ENCODE measurements at places on chromosomes 12 and 14. TPM values are rescaled to one million over a fixed set of nuclear protein-coding genes. Genes with fewer than 3 reads are reported as not detected.
A peak's percentile ranks its signal among the peaks of the same experiment; 100 is the strongest.

The DACT1 gene
- total RNA-seq = 4.5 TPM

The OTX2 gene
- not detected for total RNA-seq

The C1R gene
- total RNA-seq = 104 TPM

The LTB4R2 gene
- 27.3 TPM for total RNA-seq

- DNase-seq = no peak
- peak overlapping the region; percentile 6 for H3K27ac ChIP-seq
- no peaks in the 10 kb centered on the region for H3K27me3 ChIP-seq
Measured at GRCh38 chr12:110234755-110235154, 46.3 kb upstream of the ATP2A2 start.

DNA sequence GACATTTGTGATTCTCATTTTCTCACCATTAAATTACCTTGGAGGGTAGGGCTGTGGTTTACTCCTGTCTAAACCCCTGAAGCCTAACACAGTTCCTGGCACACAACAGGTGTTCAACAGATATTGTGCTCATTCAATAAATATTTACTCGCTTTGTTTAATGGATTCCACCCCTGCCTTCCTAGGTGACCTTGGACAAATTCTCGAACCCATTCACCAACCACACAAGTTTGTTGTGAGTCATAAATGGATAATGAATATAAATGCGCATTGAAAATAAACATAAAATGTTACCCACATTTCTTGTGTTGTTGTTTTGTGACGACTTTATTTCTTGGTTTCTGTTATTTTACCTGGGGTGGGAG, 362 bp upstream of the TSFM start:
- no peaks in the 10 kb centered on the region for H3K27me3 ChIP-seq
- no peak overlapping the region for H3K27ac ChIP-seq
- H3K36me3 ChIP-seq = peaks cover 2% of the 10 kb centered on the region
- no peaks in the 10 kb centered on the region for H3K4me1 ChIP-seq
- DNase-seq = no peak

GRCh38 chr14:28240909-28241308, 525.7 kb upstream of the FOXG1 start:
- DNase-seq = no peak
- no peaks in the 10 kb centered on the region for H3K27me3 ChIP-seq
- no peaks in the 10 kb centered on the region for H3K4me1 ChIP-seq
- no peak overlapping the region for H3K4me3 ChIP-seq

GRCh38 chr12:113477171-113477841, 5.6 kb upstream of the LHX5 start:
- no peaks in the 10 kb centered on the region for H3K36me3 ChIP-seq
- no peak overlapping the region for H3K4me3 ChIP-seq

DNA sequence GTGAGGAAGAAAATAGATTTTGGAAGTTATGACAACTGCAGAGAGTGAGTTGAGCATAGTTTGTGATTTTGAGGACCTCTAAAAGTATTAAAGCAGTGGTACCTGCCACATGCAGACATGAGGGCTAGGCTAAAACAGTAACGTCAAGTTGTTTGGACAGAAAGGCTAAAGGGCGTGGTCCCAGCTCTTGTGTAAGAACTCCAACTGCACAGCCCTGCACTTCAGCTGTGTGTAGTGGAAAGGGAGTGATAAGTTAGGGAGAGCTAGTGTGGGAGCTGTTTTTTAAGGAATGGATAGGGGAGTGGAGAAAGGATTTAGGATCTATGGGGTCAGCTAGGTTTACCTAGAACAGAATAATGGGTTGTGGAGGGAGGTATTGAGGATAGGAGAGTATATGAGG, 39.5 kb downstream of the TESPA1 start:
- no peak for DNase-seq
- peaks cover 16% of the 10 kb centered on the region for H3K4me1 ChIP-seq
- H3K36me3 ChIP-seq = no peaks in the 10 kb centered on the region
- no peak overlapping the region for H3K4me3 ChIP-seq
- no peak overlapping the region for H3K27ac ChIP-seq

- no peaks in the 10 kb centered on the region for H3K36me3 ChIP-seq
- DNase-seq = no peak
- H3K4me3 ChIP-seq = no peak overlapping the region
- H3K27ac ChIP-seq = no peak overlapping the region
- H3K4me1 ChIP-seq = no peaks in the 10 kb centered on the region
- H3K27me3 ChIP-seq = no peaks in the 10 kb centered on the region
Measured at GRCh38 chr14:79580414-79580813, 630.9 kb downstream of the DIO2 start.

- no peak overlapping the region for H3K4me3 ChIP-seq
- H3K4me1 ChIP-seq = no peaks in the 10 kb centered on the region
- no peaks in the 10 kb centered on the region for H3K36me3 ChIP-seq
Measured at GRCh38 chr12:103139876-103140275, 182.4 kb downstream of the ASCL1 start.

DNA sequence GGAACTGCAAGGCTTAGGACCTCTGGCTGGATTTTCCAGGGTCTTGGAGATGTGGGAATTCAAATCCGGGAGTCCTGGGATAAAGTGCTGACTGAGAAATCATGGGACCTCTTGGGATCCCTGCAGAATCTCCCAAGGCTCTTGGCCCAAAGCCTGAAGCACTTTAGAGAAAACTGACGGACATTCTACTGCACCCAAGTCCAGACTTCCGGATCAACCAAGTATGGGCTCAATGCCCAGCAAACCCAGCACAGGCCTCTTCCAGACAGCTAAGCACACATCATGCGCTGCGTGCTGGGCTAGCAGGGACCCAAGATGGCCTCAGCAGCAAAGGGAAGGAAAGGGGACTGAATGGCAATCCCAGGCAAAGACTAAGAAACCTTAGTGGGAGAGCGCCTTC, 85.0 kb downstream of the ACTN1 start:
- DNase-seq = no peak
- no peaks in the 10 kb centered on the region for H3K27me3 ChIP-seq
- H3K36me3 ChIP-seq = peaks cover 9% of the 10 kb centered on the region
- H3K27ac ChIP-seq = peak overlapping the region; percentile 3
- no peak overlapping the region for H3K4me3 ChIP-seq

GRCh38 chr12:3032770-3033538, 44.2 kb upstream of the TSPAN9 start:
- no peaks in the 10 kb centered on the region for H3K4me1 ChIP-seq
- no peak overlapping the region for H3K27ac ChIP-seq
- H3K27me3 ChIP-seq = no peaks in the 10 kb centered on the region
- DNase-seq = no peak

- no peaks in the 10 kb centered on the region for H3K27me3 ChIP-seq
- no peak for DNase-seq
- no peak overlapping the region for H3K4me3 ChIP-seq
- no peaks in the 10 kb centered on the region for H3K4me1 ChIP-seq
- H3K27ac ChIP-seq = no peak overlapping the region
Measured at GRCh38 chr14:61395115-61395725, 73.8 kb downstream of the PRKCH start.

DNA sequence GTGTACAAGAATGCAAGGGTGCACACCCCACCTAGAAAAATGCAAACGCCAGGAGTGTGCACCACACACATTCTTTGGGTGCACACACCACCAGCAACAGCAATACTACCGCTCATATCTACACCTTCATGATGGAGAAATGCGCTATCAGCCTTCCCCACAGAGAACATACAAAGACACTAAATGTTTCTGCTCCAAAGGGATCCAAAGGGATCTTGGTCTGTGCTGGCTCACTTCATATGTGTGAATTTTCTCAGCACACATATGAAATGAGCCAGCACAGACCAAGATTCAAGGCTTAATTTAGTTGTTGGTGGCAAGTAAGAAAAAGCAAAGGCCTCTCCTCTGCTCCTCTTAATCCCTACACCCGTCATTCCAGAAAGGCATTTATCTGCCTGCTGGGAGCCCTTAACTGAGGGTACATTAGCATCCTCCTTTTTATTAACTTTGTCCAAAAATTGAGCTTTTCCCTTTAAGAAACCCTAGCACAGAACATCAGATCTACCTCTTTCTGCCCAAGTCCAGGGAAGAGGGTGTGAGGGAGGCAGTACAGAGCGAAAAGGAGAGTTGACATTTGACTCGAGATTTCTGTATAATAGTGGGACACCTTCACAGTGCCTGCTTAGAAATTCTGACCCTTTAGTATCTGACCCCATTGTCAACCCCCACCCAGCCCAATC, 8.3 kb downstream of the BMP4 start:
- no peak overlapping the region for H3K4me3 ChIP-seq
- no peaks in the 10 kb centered on the region for H3K27me3 ChIP-seq
- no peaks in the 10 kb centered on the region for H3K36me3 ChIP-seq
- DNase-seq = no peak
- no peak overlapping the region for H3K27ac ChIP-seq

DNA sequence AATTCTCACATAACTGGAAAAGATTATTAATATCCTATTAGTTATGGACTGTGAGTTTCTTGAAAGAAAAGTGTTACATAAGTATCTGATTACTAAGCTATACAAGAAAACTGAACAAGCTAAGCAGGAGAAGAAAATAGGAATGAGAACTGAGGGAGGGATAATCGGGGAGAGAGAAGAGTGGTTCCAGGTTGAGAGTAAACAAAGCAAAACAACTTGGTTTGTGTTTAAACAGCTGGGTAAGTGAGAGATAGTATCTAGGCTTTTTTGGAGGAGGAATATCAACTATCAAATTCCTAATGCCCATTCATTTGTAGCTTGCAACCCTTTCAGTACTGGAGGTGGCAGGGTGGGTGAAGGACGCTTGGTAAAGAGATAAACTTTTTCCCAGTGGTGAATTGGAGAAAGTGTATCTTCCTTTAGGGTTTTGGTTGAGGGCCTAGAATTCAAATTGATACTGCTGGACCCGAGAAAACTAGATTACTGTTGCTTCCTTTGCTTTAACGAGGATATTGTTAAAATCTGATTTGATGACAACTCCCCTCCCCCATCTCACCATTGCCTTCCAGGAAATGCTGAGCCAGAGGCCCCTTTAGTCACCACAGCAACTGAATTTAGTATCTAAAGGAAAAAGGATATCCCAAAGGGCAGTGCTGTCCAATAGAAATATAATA, 2.0 kb upstream of the SLC2A3 start:
- H3K4me3 ChIP-seq = no peak overlapping the region
- DNase-seq = no peak
- H3K36me3 ChIP-seq = no peaks in the 10 kb centered on the region
- H3K27me3 ChIP-seq = no peaks in the 10 kb centered on the region
- H3K27ac ChIP-seq = no peak overlapping the region

- no peak overlapping the region for H3K27ac ChIP-seq
- H3K4me3 ChIP-seq = no peak overlapping the region
- H3K27me3 ChIP-seq = no peaks in the 10 kb centered on the region
- H3K36me3 ChIP-seq = no peaks in the 10 kb centered on the region
Measured at GRCh38 chr12:42582050-42582449, 7.5 kb downstream of the PRICKLE1 start.

GRCh38 chr14:31944256-31945073, 132.6 kb upstream of the ARHGAP5 start:
- no peaks in the 10 kb centered on the region for H3K27me3 ChIP-seq
- no peak for DNase-seq
- H3K36me3 ChIP-seq = no peaks in the 10 kb centered on the region
- no peaks in the 10 kb centered on the region for H3K4me1 ChIP-seq
- no peak overlapping the region for H3K27ac ChIP-seq
- no peak overlapping the region for H3K4me3 ChIP-seq

DNA sequence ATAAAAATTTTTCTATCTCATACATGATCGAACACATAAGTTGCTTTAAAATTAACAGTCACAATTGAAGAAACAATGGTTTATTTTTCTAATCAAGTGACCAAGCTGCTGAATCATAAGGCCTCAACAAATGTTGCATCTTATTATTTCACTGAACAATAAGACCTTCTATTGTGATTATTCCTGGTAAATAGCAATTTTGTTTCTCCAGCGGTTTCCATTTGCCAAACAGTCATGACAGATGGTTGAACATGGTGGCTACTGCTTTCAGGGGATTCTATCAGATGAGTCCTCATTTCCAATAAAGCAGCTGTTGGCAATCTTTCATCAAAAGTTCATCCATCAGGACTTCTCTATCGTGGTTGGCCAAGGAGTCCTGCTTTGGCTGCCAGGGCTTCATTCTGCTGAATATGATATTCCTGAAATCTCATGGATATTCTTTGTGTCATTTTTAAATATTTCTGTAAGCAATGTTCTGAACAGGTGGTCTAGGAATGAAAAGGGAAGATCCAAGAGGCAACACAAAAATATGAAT, 13.0 kb downstream of the TOMM20L start:
- no peak for DNase-seq
- no peaks in the 10 kb centered on the region for H3K4me1 ChIP-seq
- H3K27ac ChIP-seq = no peak overlapping the region
- H3K27me3 ChIP-seq = no peaks in the 10 kb centered on the region
- no peaks in the 10 kb centered on the region for H3K36me3 ChIP-seq

- H3K27ac ChIP-seq = no peak overlapping the region
- H3K36me3 ChIP-seq = no peaks in the 10 kb centered on the region
- H3K27me3 ChIP-seq = no peaks in the 10 kb centered on the region
- no peak for DNase-seq
Measured at GRCh38 chr14:95481391-95482022, 34.9 kb downstream of the SYNE3 start.

- no peaks in the 10 kb centered on the region for H3K27me3 ChIP-seq
- DNase-seq = no peak
- H3K36me3 ChIP-seq = no peaks in the 10 kb centered on the region
- H3K27ac ChIP-seq = no peak overlapping the region
- no peaks in the 10 kb centered on the region for H3K4me1 ChIP-seq
Measured at GRCh38 chr14:85687456-85687855, 157.5 kb downstream of the FLRT2 start.

DNA sequence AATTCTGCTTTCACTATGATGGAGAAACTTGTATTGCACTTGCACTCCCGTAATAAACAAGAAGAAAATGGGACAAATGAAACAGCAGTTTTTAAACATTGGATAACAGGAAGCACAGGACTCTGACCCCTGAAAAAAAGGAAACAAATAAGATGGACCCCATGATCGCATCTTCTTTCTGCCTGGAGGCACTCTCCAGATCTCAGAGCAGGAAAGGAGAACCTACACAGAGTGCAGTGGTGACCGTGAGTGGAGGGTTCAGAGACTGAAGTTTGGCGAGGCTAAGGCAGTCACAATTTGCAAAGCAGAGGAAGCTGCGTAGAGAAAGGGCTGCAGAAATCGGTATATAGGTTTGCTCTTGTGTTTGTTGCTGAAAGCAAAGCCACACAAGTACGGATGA, 6.1 kb upstream of the FGF6 start:
- no peak overlapping the region for H3K4me3 ChIP-seq
- no peaks in the 10 kb centered on the region for H3K36me3 ChIP-seq
- H3K4me1 ChIP-seq = no peaks in the 10 kb centered on the region
- DNase-seq = no peak
- no peak overlapping the region for H3K27ac ChIP-seq

DNA sequence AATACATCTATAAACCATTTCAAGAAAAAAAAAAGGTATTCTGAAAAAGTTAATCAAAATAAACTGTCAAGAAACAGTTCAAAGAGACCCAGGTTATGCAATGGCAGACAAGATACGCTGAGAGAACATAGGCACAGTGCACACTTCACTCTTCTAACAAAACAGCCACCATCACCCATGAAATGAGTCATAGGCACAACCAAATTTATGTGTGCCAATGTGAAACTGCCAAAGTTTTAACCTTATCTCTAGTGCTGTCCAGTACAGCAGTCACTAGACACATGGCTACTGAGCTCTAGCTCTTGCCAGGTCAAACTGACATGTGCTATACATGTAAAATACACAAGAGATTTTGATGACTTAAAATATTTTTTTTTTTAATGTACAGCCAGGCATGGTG, 1.4 kb downstream of the CEP128 start:
- no peaks in the 10 kb centered on the region for H3K4me1 ChIP-seq
- DNase-seq = no peak
- H3K36me3 ChIP-seq = no peaks in the 10 kb centered on the region
- H3K27me3 ChIP-seq = no peaks in the 10 kb centered on the region

- no peak for DNase-seq
- no peaks in the 10 kb centered on the region for H3K27me3 ChIP-seq
- no peak overlapping the region for H3K4me3 ChIP-seq
- no peaks in the 10 kb centered on the region for H3K4me1 ChIP-seq
- no peak overlapping the region for H3K27ac ChIP-seq
Measured at GRCh38 chr12:50618864-50619609, 114.3 kb downstream of the DIP2B start.
